HuH-7 (cell line): ENCODE measurements at places on chromosomes 1 and 21.

- DNase-seq, result no peak
These were observed 18.0 kb downstream of the C8A start for GRCh38 chr1:56872597-56872996.

- DNase-seq, result no peak
These were observed 20.4 kb upstream of the KIF14 start for GRCh38 chr1:200640963-200641401.

- no peak for DNase-seq
These were observed 32.9 kb upstream of the IL12RB2 start for GRCh38 chr1:67274623-67275325.

DNA sequence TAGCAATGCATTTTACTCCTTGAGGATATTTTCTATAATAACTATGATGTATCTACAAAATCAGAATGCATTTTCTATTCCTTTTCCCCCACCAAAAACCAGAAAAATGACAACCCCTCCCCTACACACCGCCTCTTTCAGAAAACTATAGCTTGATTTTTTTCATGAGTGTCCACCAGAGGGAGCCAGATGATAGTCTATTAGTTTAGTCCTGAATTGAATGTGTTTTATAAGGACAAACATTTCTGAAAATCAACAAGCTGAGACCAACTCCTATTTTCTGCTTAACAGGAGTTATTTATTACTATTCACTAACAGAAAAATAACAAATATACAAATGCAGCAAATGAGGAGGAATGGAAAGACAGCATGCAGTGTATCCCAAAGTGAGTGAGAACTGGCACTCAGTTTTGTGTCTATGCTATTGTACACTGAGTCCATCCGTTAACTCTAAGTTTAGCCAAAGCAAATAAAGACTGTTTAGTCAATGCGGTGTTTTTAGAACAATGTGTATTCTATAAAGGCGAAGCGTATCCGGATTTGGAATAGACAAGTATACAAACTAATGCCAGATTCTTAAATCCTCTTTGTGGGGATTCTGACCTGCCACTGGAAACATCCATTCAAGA lies 182.6 kb downstream of the VAV3 start:
- DNase-seq, result peak; percentile 9

- peak; percentile 52 for DNase-seq
These were observed 121.8 kb downstream of the HFM1 start for GRCh38 chr1:91282695-91283420.

- DNase-seq, result no peak
These were observed 296.5 kb downstream of the GRIK1 start for GRCh38 chr21:29643289-29643688.

DNA sequence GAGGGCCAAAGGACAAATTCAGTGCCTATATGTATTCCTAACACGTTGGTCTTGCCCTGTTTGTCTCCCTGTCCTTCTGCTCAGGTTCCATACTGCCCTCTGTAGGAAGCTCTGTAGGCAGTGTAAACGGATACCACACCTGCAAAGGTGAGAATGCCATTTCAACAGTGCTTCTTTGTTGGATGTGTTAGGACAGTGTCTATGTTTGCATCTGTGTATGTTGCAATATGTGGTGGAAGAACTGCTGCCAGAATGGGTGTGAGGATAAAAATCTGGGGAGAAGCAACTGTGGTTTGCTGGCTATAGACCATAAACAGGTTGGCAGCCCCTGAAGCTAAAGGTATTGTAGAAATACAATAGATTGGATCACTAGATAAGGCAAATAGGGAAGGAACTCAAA lies 113.1 kb upstream of the BMP8A start:
- peak; percentile 51 for DNase-seq

DNA sequence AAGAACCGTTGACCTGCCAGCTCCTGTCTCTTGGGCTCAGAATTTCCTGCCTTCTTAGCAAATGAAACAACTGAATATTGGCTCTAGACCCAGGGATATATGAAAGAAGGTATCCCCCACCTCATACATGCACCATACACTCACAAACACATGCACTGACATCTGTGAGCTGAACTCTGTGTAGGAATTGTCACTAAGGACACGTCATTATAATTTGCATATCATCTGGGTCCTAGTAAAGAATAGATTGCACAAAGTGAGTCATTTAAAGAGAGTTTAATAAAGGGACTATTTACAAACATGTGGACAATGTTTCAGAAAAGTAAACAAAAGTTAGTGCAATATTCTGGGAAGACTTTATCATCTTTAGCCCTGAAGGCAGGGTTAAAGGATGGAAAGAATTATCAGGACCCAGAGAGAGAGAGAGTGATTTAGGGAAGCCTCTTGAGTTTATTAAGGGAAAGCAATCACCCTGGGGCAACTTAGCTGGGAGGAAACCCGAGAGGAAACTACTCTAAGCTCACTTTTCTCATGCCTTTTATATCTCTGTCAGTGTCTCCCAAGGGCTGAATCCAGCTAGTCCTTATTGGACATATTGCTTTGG lies 74.1 kb upstream of the PLA2G4A start:
- no peak for DNase-seq

- DNase-seq, result no peak
These were observed 190.3 kb upstream of the GREM2 start for GRCh38 chr1:240802271-240802670.

GRCh38 chr1:37628026-37628556 lies 6.6 kb downstream of the RSPO1 start:
- DNase-seq, result no peak

DNA sequence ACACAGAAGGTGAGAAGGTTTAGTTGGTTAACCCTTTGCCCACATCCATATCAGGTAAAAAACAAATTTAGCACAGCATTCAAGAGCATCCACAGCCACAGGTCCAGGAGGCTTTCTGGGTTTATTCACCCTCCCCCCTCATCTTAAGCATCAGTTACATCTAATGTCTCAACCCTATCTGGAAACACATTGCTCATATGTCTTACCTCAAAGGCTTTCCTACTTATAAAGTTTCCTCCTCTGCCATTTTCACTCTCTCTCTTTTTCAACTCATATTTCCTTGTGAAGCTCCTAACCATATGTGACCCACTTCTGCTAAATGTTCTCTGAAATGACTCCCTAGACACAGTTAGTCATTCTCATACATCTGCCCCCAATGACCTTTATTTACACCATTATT lies 47.9 kb upstream of the RUNX1 start:
- no peak for DNase-seq

GRCh38 chr1:172342584-172343239 lies 77.8 kb upstream of the C1orf105 start:
- no peak for DNase-seq

DNA sequence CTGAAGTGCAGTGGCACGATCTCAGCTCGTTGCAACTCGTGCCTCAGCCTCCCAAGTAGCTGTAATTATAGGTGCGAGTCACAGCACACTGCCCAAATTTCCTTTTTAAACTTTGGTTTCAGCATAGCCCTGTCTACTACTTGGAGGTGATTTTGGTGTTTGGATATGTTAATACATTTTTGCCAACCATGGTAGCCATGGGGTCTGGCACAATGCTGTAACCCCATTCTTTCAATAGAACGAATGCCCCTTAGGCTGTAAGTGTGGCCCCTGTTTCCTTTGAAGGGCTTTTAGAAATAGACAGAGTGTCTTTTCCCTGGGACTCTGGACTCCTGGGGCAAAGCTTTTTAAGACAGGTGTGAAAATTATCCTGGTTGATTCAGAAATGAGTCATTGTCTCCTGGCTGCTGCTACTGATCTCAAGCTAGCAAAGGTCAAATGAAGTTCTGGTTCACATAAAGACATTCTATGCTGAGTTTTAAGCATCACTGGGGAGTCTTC lies 141.1 kb upstream of the RUNX1 start:
- DNase-seq, result no peak

DNA sequence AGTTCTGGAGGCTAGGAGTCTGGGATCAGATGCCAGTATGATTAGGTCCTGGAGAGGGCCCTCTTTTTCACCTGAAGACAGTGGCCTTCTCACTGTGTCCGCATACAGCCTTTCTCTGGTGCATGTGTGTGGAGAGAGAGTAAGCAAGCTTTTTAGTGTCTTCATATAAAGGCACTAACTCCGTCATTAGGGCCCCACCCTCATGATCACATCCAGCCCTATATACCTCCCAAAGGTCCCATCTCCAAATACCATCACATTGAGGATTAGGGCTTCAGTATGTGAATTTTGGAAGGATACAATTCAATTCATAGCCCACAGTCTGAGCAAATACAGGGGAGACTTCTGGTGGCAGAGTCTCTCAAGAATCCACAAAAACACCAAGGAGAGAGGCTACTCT lies 176.6 kb downstream of the BACH1 start:
- DNase-seq, result no peak

DNA sequence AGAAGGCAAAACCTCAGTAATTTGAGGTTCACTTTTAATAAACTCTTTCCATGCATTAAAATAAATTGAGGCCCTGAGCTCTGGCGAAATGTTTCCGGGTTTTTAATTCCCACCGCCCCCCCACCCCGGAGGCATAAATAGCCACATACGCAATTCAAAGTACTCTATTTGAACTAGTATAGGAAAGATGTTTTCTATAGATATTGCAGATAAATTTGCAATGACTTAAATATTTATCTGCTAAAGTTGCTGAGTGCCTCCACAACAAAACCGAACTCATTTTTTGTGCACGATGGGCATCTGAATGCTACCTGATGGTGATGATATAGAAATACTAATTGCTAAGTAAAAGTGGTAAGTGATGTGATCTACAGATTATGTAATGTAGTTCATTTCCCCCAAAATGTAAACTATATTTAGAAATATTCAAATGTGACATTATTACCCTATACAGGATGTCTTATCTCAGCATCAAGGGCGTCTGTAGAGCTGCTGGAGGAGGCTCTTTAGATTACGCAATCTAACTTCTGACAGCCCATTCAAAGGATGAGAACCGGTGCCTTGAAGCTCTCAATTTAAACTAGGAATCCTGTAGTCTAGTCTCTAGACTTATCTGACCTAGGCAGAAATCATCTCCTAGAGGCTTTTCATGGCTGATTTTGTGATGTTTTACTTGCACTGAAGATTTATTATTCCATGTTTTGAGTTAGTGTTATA lies 8.5 kb downstream of the IRF2BP2 start:
- no peak for DNase-seq

- no peak for DNase-seq
These were observed 159.8 kb downstream of the TGFBR3 start for GRCh38 chr1:91725989-91726721.

DNA sequence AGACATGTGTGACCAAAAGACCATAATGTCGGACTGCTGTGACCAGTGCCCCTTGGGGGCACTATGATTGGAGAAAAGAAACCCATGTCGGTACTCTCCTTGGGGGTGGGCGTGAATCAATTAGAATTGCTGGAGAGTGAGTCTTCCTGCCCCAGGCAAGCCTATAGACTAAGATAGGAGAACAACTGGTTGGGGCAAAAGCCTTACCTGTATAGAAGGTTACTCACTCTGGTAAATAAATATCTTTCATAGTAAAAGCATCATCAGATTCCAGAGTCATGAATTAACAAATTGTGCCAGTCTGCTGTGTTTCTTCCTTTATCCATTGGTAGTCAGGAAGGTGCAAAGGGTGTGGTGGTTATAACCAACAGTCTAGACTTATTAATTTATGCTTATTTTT lies 2.9 kb upstream of the PTGFRN start:
- no peak for DNase-seq

DNA sequence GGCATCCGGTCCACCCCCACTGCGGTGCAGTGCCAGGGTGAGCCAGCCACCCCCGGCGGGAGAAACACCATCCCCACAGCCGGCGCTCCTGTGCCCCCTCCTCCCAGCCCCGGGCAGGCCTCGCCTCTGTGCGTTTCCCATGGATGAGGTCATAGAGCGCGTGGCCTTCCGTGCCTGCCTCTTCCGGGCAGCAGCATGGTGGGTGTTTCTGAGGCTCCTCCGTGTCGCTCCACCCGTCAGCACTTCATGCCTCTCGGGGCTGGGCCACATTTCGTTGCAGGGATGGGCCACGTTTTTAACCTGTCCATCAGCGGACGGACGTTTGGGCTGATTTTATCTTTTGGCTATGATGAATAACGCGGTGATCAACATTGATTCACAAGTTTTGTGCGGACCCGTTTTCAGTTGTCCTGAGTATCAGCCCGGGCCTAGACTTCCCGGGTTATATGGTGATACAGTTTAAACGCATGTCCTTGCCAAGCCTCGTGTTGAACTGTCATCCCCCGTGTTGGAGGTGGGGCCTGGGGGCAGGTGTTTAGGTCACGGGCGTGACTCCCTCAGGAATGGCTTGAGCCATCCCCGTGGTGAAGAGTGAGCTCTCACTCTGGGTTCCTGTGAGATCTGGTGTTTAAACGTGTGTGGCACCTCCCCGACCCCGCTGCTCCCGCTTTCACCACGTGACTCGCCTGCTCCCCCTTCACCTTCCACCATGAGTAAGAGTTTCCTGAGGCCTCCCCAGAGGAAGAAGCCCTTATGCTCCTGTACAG lies 64.8 kb downstream of the SLX9 start:
- no peak for DNase-seq

DNA sequence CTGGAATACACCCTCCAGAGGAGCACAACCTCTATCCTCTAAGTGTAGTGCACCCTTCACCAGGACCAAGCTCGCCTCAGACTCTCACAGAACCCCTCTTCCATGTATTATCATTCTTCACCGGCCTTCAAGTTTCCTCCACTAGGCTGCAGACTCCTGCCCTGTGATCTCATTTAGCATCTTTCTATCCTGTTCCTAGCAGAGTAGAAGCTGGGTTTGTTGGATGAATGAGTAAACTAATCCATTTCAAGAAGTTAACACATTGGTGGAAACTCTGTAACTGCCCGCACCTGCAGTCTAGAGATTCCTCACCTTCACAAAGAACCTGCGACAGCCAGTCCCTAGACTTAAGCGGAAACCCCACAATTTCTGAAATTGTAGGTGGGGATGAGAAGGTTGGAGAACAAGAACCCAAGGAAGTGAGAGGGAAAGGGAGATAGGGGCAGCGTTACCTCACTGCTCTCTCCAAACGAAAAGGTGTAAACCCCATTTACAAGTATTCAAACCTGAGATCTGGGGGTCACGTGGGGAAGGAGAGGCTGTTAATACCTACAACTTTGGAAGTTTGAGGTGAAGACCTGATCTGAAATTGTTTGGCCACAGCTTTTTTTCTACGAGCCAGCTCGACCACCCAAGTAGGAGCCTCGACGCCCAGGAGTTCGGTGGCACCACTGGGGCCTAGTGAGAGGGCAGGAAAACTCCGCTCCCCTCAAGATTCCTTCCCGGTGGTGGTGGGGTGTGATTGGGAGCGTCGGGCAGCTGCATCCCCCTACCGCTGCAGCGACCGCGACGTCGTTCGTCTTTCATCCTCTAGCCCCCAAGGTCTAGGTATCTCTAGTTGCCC lies 1.2 kb downstream of the PTPN14 start:
- DNase-seq, result peak; percentile 23
